HCEC 1CT (cell line): ENCODE measurements at places on chromosomes 1 and 21.

GRCh38 chr1:40610156-40610555, 55.3 kb downstream of the RIMS3 start:
- DNase-seq, result no peak

DNA sequence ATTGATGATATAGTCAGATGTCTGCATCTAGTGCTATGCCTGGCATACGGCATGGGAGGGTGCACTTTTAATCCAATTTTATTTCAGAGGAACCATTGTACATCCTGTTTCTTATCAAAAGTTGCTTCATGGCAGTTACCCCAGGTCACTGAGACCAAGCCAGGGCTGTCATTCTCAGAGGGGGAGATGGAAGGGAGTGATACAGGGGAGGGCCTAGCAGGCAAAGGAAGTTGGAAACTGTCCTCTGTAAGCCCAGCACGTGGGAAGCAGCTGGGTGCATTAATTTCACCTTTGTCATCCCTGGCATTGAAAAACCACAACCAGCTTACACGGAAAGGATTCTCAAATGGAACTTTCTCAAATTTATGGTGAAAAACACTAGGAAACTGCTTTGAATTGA, 458.7 kb upstream of the ADAMTS5 start:
- peak; percentile 82 for DNase-seq

GRCh38 chr1:39387452-39387851, 104.0 kb upstream of the BMP8A start:
- peak; percentile 95 for DNase-seq

- no peak for DNase-seq
Measured at GRCh38 chr1:41809692-41810091, 109.0 kb downstream of the HIVEP3 start.
